Amniotic stem cell (primary cell): ENCODE measurements at places on chromosomes 2 and 18.

DNA sequence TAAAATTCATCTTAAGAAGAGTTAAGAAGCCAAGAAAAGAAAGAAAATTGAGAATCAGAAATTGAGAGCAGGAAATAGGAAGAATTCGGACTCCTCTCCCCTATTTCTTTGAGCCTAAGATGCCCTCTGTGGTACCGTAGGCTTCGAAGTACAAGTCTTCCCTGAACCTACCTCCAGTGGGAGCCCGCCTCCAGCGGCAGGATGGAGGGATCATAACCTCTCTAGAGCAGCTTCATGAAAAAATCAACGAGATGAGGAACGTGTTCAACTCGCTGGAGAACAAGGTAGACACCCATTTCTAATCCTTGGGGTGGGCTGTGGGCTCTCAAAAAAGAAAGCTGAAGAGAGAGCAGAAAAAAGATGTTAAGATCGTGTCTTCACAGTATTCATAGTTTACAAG lies 36.3 kb downstream of the ARHGEF33 start:
- DNase-seq = no peak

DNA sequence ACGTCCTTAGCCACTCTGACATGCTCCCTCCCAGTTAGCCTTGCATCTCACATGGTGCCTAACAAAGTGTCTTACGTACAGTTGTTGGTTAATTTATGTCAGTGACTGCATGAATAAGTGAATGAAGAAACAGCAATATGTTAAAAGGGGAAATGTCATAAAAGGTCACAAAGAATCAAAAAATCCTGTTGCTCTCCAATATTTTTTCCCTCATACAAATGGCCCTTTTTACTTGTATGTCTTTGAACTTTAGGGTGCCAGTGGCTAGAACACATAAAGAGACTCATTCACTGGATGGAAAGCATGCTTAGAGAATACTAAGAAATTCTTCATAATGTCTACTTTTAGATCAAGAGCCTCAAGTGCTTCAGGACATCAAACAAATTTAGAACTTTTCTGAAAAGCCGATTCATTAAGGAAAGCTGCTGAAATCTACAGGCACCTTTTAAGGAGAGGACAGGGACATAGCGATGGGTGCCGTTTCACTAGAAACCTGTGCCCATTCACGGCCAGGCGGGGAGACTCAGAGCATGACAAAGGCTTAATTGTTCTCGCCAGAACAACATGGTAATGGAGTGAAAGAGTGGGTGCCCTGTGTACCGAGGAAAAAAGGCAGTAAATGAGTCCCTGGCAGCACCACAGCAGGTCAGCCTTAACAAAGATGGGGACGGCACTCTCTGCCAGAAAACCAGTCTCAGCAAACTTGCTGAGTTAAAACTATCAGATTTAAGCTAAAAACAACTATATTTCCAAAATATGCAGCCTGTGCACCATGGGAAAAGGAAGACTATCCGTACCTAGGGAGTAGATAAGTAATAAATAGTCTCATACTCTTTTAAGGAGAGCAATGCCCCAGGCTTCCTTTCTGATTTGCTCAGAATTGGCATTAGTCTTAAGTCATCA lies 71.6 kb upstream of the SPTBN1 start:
- no peak for DNase-seq

DNA sequence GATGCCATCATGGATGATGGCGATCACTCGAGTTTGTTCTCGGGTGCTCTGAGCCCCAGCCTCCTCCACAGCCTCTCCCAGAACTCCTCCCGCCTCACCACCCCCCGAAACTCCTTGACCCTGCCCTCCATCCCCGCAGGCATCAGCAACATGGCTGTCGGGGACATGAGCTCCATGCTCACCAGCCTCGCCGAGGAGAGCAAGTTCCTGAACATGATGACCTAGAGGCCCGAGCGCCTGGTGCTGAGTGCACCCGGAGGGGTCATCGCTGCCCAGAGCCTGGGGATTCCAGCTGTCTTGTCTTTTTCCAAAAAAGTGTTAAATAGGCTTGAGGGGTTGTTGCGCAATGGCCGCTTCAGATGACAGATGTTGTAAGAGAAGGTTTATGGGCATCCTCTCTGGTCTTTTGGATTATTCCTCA lies 254.8 kb downstream of the GLI2 start:
- DNase-seq = no peak

DNA sequence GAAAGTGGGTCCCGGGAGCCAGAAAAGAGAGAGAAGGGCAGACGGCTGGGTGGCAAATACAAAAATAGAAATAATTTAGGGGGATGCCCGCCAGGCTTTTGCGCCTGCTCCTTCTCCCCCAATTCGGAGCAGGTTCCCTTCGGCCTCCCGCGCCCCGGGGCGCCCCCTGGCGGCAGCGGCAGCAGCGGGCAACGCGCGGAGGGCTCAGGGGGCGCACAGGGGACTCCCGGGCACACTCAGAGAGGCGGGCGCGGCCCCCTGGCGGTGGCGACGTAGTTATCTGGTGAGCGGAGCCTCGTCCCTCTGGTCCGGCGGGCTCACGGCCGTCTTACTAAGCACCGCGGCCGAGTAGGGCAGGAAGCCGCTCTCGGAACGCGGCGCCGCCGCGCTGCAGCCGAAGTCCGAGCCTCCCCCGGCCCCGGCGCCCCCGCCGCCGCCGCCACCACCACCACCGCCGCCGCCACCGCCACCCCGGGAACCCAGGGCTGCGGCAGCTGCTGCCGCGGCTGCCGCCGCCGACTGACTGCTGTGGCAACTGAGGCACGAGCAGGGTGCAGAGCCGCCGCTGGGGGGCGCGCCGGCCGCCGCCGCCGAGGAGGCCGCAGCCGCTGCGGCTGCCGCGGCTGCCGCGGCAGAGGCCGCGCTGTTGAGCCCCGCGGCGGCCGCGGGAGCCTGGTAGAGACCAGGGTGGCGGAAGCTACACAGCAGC lies 3.8 kb downstream of the EVX2 start:
- DNase-seq = peak; percentile 19

DNA sequence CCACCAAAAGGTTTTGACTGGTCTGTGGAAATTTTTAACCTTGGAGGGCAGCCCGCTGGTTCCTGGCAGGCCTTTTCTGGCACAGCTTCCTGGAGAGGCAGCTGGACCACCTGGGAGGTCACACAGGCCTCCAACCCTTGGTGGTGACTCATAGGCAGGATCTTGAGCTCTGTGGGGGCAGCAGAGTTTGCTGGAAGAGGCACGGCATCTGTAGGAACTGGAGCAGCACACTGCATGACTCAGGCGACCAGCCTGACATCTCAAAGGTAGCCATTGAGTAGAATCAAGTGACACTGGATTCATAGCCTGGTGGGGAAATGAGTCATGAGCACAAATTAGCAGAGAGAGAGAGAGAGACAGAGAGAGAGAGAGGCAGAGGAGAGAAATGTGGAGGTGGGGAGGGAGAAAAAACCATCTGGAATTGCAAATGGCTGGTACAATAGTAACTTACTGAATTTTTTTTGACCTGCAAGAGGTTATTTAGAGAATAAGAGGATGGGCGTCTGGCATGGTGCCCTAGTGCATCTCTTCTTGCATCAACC lies 57.4 kb downstream of the TRPM8 start:
- DNase-seq = peak; percentile 34

DNA sequence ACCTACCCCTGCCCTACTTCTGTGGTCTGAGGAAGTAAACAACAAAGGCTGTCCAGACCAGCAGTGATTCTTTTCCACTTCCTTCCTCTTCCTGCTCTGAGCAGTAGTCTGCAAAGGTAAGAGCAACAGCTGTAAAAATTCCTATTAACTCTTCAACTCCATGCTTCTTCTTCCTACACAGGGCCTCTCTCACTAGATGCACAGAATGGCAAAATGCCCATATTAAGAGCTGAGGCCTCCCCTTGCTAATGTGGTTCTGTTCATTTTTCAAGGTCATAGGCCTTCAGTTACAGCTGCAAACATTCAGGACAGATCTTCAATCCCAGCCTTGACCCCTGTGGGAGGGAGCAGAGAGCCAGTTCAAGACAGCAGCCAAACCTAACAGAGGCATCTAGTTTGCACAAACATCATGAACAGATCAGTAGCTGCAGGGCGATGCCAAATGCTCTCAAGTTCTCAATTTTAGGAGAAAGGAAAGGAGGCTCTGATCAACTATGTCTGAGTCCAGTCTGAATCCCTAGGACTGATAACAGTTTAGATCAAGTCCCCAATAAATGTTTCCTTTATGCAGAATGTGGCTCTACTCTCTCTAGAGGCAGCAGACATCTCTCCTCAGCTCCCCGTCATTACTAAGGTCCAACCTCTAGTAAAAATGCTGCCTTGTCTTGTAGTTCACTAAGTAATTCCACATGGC lies 20.9 kb downstream of the SLC40A1 start:
- no peak for DNase-seq

GRCh38 chr2:56743807-56744206 lies 560.0 kb downstream of the CCDC85A start:
- DNase-seq = no peak

GRCh38 chr2:25566694-25567093 lies 106.7 kb downstream of the DTNB start:
- no peak for DNase-seq

DNA sequence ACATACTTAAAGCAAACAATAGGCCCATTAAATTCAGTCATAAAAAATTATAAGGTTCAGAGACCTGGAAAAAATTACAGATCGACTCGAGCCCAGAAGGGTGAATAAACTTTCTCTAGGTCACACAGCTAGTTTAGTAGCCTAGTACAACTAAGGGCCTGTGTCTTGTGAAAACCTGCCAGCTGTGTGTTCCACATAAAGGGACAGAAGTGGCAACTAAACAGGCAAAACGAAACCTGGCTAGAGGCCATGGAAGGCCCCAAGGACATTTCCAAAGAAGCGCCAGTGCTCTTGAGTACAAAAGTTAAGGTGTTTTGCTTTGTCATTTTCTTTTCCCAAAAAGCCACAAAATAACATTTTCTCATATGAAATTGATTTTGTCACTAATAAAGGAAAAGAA lies 164.9 kb downstream of the L3MBTL4 start:
- DNase-seq = no peak

DNA sequence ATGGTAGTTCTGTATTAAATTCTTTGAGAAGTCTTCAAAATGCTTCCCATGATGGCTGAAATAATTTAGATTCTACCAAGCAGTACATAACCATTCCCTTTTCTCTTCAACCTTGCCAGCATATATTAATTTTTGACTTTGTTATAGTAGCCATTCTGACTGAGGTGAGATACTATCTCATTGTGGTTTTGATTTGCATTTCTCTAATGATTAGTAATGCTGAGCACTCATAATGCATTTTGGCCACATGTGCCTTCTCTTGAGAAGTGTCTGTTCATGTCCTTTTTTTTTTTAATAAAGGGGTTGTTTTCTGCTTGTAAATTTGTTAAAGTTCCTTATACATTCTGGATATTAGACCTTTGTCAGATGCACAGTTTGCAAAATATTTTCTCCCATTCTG lies 173.9 kb downstream of the CALCRL start:
- DNase-seq = no peak

DNA sequence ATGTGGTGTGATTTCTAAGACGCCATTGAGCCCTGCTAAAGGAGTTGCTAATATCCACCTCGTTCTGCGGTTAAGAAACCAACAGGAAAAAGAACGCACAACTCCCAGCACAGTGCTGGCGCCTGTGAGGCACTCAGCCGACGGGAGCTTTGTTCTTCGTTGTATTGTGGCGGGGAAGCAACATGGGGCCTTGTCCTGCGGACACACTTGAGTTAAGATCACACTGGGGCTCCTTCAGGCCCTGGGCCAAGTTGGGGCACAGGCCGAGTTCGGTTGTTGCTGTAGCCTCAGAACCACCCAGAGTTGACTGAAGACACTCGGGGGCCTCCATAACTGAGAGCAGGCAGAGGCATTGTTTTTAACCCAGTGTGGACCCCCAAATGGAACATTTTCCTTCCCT lies 30.6 kb upstream of the CD8A start:
- DNase-seq = no peak

- DNase-seq = no peak
Measured at GRCh38 chr2:237404413-237404812, 9.6 kb downstream of the COL6A3 start.

- no peak for DNase-seq
Measured at GRCh38 chr2:75390169-75390568, 170.6 kb downstream of the EVA1A start.

GRCh38 chr2:152488075-152488474 lies 153.1 kb downstream of the FMNL2 start:
- DNase-seq = no peak

DNA sequence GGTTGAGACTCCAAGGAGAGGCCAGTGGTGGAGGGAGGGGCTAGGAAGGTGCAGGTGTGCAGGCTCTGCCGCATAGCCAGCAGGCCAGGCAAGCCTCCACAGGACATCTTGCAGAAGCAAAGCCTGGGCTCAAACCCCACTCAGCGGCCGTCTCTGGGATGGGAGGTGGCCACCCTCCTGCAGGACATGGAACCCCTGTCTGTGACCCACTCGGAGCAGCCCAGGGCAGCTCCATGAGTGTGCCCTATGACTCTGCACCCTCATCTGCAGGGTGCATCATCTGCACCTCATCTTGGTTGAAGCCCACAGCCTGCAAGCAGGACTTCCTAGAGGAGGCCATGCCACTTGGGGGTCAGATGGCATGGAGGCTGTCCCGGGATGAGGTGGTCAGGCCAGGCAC lies 46.3 kb downstream of the GPC1 start:
- no peak for DNase-seq

DNA sequence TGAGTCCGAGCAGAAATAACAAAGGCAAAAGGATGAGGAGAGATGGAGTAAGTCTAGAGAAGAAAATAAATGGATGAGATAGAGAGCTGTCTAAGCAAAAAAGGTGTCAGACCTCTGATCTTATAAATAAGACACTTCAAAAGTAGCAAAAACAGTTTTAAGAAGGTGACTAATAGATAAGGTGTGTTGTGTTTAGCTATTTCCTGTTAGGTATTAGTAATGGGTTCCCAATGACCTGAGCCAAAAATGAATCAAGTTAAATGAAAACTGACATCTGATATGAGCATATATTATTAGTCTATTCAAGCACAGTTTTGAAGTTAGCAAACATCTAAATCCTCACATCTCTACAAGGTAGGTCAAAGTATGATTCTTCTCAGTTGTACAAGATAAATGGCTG lies 10.6 kb downstream of the SUPT7L start:
- no peak for DNase-seq

DNA sequence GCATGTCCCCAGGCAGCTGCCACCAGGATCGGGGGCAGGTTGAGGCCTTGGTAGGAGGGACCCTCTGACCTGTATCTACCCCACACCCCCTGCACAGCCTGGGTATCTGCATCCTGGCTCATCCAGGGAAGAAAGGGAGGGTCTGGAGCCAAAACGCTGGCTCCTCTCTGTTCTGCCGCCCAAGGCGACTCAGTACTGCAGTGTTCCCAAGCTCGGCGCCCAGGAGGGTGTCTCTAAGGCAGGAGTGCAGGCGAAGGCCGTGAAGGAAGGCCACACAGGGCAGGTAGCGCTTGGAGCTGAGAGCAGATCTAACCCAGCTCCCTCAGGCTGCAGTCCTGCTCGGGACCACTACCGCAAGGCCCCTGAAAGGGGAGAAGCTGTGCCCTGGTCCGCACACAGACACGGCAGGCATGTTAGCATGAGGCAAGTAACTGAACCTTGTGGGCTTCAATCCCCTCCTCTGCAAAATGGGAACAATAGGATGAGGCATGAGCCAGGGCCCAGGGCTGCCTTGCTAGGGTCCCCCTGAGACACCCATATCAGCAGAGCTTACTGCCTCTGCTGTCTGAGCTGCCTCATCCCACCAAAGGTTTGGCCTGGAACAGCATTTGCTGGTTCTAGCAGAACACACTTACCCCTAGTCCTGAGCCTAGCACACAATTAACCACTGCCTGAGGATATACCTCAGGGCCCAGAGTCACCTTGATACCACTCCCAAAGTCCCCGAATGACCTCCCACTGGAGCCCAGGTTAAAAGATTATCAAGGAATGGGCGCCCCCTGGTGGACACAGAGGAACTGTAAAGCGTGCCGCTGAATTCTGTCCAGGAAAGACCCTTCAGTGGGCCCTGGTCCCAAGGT lies 6.5 kb downstream of the PTMA start:
- DNase-seq = peak; percentile 38

- DNase-seq = peak; percentile 22
Measured at GRCh38 chr18:34322365-34323289, 97.9 kb upstream of the NOL4 start.
